ENCODE measurements at places on chromosomes 6 and 20.
A peak's percentile ranks its signal among the peaks of the same experiment; 100 is the strongest.

GRCh38 chr6:6397842-6398241 lies 77.4 kb upstream of the F13A1 start:
- no peak for DNase-seq

- DNase-seq = no peak
Measured at GRCh38 chr6:117919775-117920729, 13.0 kb downstream of the SLC35F1 start.

DNA sequence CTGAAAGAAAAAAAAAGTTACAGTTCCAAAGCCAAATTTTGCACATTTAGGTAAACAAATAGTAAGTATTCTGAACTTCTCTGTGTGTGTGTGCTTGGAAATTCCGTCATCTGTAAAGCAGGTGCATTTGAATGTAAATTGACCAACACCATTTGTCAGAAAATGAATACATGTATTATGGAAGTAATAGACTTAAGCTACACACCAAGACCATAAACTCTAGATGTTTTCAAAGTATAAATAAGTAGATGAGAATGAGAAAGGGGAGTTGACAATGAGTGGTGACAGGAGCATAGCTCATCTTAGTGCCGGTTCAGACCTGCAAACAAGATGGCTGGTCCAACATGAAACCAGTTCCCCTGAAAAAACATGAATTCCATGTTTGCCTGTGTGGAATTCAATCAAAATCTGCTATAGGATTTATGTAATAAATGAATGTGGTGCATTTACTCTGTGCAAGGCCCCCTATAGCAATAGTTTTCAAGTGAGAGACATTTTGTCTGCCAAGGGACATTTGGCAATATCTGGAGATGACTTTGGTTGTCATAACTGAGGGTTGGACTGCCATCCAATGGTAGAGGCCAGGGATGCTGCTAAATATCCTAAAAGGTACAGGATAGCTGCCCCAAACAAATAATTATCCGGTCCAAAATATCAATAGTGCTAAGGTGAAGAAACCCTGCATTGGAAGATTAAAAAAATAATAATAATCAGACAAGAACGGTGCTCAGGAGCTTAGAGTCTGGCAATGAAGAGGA lies 11.0 kb upstream of the FILIP1 start:
- no peak for DNase-seq

- DNase-seq = no peak
Measured at GRCh38 chr6:169702840-169703246, 917 bp downstream of the C6orf120 start.

- DNase-seq = no peak
Measured at GRCh38 chr6:8195040-8195713, 92.8 kb upstream of the EEF1E1 start.

DNA sequence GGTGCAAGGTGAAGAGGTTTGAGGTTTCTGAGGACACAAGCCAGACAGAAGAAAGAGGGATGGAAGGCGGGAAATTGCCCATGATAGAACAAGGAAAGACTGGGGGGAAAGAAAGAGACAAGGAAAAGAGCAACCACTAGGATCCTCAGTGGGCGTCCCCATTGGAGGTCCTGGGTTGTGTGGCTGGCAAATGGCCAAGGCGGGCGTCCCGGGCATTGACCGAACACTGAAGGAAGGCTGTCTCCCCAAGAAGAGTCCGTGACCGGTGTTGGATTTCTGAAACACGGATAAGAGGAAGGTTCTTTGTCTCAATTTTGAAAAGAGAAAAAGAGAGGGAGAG lies 746.6 kb upstream of the ADGRB3 start:
- no peak for DNase-seq

- peak; percentile 56 for DNase-seq
Measured at GRCh38 chr20:30376767-30377658, 880.5 kb upstream of the DEFB115 start.

DNA sequence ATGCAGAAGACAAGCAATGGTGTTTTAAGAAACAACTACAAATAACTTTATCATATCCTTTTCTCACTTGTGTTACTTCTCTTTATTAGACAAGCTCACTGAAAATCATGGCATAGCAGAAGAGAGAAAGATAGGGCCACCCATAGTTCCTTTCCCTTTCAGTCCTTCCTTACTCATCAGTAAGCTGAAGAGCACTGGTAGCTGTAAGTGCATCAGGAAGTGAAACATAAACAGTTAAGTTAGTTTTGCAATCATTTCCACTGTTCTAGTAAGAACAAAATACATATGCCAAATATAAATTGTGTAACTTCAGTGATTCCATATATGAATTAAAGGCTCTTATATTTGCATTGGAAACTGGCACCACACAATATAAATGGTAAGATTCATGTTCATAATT lies 220.1 kb downstream of the HACE1 start:
- DNase-seq = no peak

DNA sequence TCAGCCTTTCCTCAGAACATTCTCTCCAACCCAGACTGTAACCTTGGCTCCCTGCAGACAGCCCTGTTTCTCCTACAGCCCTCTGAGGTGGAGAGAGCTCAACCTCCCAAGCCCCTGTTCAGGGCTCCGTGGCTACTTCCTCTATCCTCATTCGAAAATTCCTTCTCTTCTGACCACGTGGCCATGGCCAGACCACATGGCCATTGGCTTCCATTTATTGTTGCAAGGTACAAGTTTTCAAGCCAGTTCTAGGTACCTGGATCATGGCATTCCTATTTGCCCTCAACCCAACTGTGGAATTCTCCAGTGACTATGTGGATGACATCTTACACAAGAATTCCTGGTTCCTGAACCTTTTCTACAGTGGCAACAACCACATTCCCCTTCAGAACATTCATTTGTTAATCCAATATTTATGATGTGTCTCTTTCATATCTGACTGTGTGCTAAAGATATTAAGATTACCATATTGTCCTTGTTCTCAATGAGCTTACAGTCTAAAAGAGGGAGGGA lies 161.9 kb downstream of the GMPR start:
- DNase-seq = no peak

GRCh38 chr6:107083047-107083768 lies 32.1 kb downstream of the BEND3 start:
- no peak for DNase-seq

GRCh38 chr6:126797981-126798380 lies 320.5 kb upstream of the RSPO3 start:
- DNase-seq = no peak

DNA sequence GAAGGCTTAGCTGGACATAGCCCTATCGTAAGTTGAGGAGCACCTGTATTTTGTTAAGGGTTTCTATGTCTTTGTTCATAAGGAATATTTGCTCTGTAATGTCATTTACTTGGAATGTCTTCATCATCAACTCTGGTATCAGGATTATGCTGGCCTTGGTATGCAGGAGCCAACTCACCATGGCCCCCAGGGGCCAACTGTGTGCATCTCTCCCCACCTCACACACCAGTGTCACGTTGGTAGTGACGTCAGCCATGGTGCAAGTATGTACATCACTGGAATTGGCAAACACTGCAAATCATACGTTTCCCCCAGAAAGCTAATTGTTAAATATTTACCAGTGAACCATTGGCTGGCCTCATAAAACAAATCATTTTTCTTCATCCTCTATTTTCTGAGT lies 70.8 kb downstream of the YTHDF1 start:
- DNase-seq = no peak

- no peak for DNase-seq
Measured at GRCh38 chr6:136184738-136185137, 65.4 kb downstream of the MTFR2 start.

GRCh38 chr20:32583581-32584070 lies 1.5 kb downstream of the NOL4L start:
- DNase-seq = no peak

DNA sequence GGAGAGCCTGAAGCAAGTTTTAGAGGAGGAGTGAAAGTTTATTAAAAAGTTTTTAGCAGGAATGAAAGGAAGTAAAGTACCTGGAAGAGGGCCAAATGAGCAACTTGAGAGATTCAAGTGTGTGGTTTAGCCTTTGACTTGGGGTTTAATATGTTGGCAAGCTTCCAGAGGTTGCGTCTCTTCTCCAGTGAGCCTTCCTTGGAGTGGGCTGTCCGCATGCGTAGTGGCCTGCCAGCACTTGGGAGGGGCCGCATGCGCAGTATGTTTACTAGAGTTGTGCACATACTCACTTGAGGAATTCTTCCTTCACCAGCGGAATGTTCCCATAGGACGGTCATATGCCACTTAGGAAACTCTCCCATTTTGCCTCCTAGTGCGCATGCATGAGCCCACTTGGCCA lies 235.2 kb downstream of the ALDH8A1 start:
- no peak for DNase-seq

DNA sequence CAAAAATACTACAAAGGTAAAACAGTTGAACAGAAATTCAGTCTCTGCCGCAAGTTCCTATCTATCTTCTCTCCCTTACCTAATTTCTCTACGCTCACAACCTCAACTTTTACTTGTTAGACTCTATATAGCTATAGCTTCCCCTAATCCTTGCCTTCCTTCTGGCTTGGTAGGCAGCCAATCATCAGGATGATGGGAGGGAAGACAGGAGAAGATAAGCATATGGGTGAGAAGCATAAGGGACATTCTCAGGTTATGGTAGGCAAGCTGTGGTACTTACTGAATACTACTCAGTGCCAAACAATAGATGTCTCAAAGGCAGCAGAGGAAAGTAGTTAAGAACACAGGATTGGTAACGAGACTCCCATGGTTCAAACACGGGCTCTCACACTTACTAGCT lies 7.8 kb downstream of the CCNC start:
- no peak for DNase-seq

DNA sequence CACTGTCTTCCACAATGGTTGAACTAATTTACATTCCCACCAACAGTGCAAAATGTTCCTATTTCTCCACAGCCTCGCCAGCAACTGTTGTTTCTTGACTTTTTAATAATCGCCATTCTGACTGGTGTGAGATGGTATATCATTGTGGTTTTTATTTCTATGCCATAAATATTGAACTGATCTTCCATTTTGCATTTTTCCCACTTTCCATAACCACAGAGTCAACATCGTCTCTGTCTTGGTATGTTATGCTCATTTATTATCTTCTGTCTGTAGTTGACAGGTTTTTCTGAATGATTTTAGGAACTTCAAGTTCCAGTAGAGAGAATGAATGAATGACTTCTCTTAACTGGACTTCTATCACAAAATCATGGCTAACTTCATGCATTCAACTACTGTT lies 259.8 kb downstream of the UST start:
- no peak for DNase-seq

DNA sequence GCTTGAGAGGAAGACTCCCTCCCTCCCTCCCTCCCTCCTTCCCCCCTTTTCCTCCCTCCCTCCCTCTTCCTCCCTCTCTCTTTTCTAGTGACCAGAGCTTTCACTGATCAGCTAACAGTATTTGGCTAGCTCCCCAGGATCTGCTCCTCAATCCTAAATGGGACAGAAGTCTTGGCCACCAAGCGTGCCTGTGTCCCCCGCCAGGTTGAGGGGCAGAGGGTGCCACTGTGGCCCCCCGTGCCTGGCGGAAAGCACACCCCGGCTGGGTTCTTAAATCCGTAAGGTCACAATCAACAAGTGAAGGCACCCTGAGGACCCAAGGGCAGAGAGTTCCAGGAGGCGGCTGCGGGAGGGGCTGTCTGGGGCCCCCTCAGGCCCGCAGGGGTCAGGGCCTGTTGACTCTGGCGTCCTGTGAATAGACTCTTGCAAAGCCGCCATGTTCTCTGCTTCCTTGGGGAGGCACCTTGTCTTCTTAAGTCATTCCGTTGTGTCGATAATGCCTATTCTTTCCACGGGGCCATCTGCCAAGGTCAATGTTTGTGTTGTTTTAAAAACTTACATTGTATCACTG lies 38.9 kb upstream of the STX16 start:
- no peak for DNase-seq

DNA sequence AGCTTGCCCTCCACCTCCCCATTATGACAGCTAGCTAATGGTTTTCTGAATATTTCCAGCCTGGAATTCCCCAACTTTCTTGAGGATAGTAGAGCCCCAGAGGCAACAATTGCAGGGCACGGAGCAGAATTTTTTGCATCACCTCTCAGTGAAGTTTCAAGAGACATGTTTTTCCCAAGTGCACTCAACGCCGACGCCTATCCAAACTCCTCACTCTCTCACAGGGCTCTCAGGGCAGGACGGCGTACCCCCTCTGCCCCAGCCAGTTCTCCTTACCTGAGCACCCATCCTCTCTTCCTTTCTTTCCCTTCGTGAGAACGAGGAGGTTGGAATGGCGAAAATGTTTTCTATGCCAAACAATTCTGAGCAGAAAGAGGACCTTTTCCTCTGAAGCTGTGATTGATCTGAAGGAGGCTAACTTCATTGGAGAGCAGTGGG lies 83.1 kb upstream of the FOXQ1 start:
- DNase-seq = no peak

GRCh38 chr6:142819603-142820337 lies 125.2 kb downstream of the HIVEP2 start:
- no peak for DNase-seq

DNA sequence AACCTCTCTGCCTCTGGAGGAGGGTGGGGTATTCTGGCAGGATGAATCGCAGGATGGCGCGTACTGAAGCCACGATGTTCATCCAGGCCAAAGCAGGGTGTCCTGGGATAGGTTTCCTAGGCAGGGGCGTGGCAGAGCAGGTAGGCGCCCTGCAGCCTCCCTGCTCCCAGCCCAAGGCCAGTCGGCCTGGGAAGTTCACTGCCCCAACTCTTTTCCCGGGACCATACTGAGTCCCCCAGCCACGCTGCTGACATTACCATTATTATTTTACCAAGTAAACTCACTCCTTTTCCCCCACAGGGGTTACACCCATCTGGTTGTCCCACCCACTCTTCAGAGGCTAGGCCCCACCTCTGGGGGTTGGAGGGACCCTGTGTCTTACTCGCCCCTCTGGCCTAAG lies 21.8 kb downstream of the SDCBP2 start:
- no peak for DNase-seq

- DNase-seq = no peak
Measured at GRCh38 chr6:147910281-147910680, 401.8 kb downstream of the SAMD5 start.

GRCh38 chr6:5082487-5083306 lies 2.4 kb upstream of the PPP1R3G start:
- DNase-seq = no peak

DNA sequence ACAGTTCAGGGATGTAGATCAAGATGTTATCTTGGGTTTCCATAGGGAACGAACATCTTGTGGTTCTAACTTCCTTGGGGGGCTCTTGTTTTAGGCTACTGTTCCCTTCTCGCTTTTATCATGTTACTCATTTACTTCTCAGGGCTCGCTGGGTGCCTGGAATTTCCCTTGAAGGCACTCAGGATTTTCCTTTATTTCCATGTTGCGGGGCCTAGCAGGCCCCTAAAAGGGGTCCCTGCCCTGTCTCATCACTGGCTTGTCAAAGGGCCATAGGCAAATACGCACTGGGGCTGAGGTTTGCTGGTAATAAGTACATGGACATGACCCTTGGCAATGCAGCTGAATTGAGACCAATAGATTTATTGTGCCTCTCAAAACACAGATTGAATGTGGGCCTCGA lies 262.3 kb downstream of the CDH4 start:
- no peak for DNase-seq

GRCh38 chr20:3218307-3218988 lies 9.2 kb downstream of the ITPA start:
- DNase-seq = peak; percentile 47
